Activated CD4-positive, alpha-beta T cell treated with anti-CD3 and anti-CD28 coated beads, Interleukin-2, amount 50 U/mL, for 16 hours (primary cell): ENCODE measurements at places on chromosomes 13 and 19.

- no peak for DNase-seq
These were observed 1.8 kb downstream of the CDX2 start for GRCh38 chr13:27967203-27967735.

- no peak for DNase-seq
These were observed 82.0 kb downstream of the SIPA1L3 start for GRCh38 chr19:37988758-37989635.

DNA sequence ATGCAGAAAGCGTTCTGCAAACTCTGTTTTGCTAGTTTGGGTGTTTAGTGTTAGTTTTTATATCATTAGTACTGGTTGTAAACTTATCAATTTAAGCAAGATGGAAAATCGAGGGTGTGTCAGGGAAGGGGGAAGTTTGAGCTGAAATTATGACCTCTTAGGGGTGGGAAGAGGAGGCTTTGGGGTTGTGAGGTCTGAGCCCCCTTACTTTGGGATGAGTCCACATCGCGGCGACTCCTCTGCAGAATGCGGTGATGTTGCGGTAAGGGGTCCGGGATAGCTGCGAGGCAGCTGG is 743 bp upstream of the NDUFS7 start:
- no peak for DNase-seq

GRCh38 chr13:93709506-93710244 is 483.1 kb downstream of the GPC6 start:
- DNase-seq = no peak

DNA sequence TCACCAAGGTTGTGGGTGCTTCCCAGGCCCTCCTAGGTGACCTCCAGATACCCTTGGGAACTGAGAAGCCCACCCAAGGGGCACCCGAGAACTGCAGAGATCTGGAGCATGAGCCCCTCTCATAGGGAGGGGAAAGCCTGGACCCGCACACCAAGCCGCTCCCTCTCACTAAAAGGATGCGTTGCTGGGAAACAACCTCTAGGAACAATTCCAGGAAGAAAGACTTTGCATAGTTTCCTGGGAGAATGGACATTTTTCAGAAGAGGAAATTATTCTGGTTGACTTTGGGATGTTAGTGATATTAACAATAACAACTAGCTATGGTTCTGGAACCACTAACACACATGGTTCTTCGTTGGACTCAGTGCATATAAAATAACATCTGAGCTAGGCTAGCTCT is 64.6 kb downstream of the SLC7A1 start:
- no peak for DNase-seq
